Natural killer cell treated with Interleukin-12 subunit alpha and Interleukin-12 subunit beta and Interleukin-15 and Interleukin-18, amount 100 ng/mL, for 72 hours (primary cell): ENCODE measurements at places on chromosomes 1 and 21. TPM values are rescaled to one million over a fixed set of nuclear protein-coding genes. Genes with fewer than 3 reads are reported as not detected.

DNA sequence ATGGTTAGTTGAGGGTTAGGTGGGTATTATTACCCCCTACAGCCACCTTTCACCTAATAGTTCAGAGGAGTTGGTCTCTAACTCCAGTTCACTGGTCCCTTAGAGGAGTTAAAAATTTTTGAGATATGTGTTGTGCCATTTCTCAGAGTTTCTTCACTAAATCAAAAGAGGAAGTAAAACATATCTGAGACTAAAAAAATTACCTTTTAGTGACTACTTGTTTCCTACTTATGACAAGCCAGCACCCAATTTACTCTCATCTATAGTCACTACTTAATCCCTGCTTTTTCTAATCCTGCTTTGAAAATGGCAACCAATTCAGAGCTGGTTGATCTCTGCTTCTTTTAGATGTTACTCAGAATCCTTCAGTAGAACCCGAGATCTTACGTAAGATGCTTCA lies 1316.8 kb upstream of the B3GALT2 start:
- no peak overlapping the region for H3K4me3 ChIP-seq
- H3K27ac ChIP-seq = no peak overlapping the region
- H3K4me1 ChIP-seq = no peaks in the 10 kb centered on the region
- DNase-seq = no peak
- H3K27me3 ChIP-seq = no peaks in the 10 kb centered on the region

DNA sequence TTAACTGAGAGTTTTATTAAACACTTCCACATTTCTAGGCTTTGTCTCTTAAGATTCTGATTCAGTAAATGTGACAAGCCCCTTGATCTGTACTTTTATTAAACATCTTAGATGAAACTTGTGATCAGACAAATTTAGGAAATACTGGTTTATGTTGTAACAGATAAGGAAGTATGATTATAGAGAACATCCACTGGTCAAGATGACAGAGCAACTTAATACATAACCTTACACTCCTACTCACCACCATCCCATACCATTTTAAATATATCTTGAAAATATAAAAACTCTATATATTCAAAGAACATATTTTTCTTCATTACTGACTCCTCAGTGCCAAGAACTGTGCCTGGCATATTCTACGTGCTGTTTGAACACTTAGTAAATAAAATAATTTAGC lies 217.5 kb downstream of the LRRC40 start:
- H3K36me3 ChIP-seq = peaks cover 5% of the 10 kb centered on the region
- DNase-seq = no peak
- H3K27ac ChIP-seq = no peak overlapping the region

DNA sequence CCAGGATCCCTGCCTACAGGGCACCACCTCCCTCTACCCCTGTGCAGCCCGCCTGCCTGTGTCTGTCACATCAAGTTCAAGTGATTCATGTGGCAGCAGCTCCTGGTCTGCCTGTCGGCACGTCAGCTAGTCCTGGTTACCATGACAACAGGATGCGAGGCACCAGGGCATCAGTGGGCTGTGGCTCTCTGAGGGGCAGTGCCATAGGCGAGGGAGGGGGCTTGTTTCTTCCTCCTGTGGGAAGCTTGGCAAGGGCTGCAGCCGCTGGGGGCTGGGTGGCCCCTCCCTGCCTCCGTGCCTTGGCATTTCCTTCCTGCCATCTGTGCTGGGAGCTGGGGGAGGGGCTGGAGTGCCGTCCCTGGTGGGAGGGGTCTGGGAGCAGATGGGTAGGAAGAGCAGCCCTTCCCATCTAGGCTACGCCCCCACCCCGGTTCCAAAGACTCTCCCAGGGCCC lies 43.1 kb downstream of the FOXO6 start:
- H3K27ac ChIP-seq = no peak overlapping the region
- H3K4me3 ChIP-seq = no peak overlapping the region
- H3K36me3 ChIP-seq = no peaks in the 10 kb centered on the region
- DNase-seq = no peak

The COL8A2 gene
- not detected for total RNA-seq

- peaks cover 30% of the 10 kb centered on the region for H3K36me3 ChIP-seq
- no peak overlapping the region for H3K4me3 ChIP-seq
- peaks cover 10% of the 10 kb centered on the region for H3K4me1 ChIP-seq
- no peak for DNase-seq
- H3K27me3 ChIP-seq = no peaks in the 10 kb centered on the region
- peak overlapping the region; percentile 21 for H3K27ac ChIP-seq
These were observed 10.6 kb upstream of the C1orf162 start for GRCh38 chr1:111463029-111463683.

DNA sequence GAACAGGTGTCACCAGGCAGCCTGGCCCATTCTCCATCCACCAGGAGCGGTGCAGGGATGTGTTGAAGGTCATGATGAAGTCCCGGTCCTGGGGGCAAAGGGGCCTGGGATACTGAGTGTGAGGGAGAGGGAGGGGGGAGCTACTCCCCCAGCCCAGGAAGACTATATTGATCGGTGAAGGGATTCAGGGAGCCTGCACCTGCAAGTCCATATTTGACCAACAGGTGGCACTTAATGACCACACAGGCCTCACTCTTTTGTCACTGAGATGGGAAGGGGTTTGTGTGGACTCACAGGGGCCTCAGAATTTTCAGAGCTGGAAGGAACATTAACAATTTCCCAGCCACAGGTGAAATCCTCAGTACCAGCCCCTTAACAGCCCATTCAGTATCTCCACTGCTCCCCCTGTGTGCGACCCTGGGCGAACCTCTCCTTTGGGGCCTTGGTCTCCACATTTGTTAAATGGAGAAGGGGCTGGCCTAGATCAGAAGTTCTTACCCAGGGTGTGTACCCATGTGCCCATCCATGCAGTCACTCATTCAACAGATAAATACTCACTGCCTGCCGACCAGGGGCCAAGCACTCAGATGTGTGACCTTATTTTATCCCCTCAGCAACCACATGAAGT lies 55.6 kb downstream of the NKAIN1 start:
- H3K27ac ChIP-seq = no peak overlapping the region
- H3K27me3 ChIP-seq = peaks cover 21% of the 10 kb centered on the region
- H3K4me3 ChIP-seq = no peak overlapping the region
- H3K36me3 ChIP-seq = no peaks in the 10 kb centered on the region
- peak; percentile 61 for DNase-seq
- peaks cover 3% of the 10 kb centered on the region for H3K4me1 ChIP-seq

The HPDL gene
- total RNA-seq = 8.6 TPM

DNA sequence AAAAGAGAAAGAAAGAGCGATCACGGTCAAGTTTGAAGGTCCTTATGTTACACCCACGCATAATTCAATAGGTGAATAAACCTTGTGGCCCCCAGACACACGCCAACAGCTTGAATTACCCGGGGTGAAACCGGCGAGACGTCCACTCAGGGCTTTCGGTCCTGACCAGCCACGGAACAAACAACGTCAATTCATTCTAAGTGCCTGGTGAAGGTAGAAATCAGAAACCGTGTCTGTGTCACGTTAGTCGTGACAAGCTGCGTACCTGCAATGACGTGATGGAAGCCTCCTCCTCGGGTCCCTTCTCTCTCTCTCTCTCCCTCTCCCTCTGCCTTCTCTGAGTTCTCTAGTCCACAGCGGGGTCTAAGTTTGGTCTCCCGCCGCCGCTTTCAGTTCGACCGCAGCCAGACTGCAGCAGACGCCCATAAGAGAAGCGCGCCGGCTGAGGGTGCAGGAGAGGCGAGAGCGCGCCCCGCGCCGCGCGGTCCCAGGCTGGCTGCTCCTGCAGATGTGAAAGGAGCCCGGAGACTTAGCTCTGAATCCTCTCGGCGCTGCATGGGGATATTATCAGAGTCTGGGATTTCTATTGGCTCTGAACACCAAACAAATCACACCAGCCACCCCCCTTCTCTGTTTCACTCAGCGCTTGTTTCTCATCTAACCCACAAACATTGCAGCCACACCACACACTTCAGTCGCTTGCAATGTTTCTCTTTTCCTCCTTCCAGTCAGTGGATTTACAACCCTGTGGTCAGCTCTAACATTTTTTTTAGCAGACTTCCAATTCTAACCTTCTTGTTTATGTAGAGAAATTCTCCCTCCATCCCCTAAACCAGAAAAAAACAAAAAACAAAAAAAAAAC lies at the start of gene GREM2:
GREM2 (minus strand) TSS at position 537 of the 862 bp plus-strand sequence. CDS start 118,680 bp downstream, outside the sequence.
- H3K4me1 ChIP-seq = peaks cover 33% of the 10 kb centered on the region
- H3K27ac ChIP-seq = peak within 1 kb of the TSS; percentile 82
- H3K4me3 ChIP-seq = peak within 1 kb of the TSS; percentile 96
- peaks cover 59% of the 10 kb centered on the region for H3K27me3 ChIP-seq
- DNase-seq = peak; percentile 74

The WNT9A gene
- total RNA-seq = 0.11 TPM

The ATAD3C gene
- total RNA-seq = 0.17 TPM

The LORICRIN gene
- not detected for total RNA-seq

The KCNK1 gene
- total RNA-seq = 0.20 TPM

GRCh38 chr1:153354515-153355193 lies 3.0 kb upstream of the S100A9 start:
- H3K4me3 ChIP-seq = no peak overlapping the region
- H3K36me3 ChIP-seq = no peaks in the 10 kb centered on the region
- no peak overlapping the region for H3K27ac ChIP-seq
- no peaks in the 10 kb centered on the region for H3K4me1 ChIP-seq
- peaks cover 12% of the 10 kb centered on the region for H3K27me3 ChIP-seq
